ENCODE measurements at places on chromosomes 7 and 10. TPM values are rescaled to one million over a fixed set of nuclear protein-coding genes. Genes with fewer than 3 reads are reported as not detected.

Gene PTF1A
- not detected for total RNA-seq

Gene RNLS
- total RNA-seq: 19.1 TPM

Gene FBXL13
- 0.34 TPM for total RNA-seq

Gene NOS3
- 12.0 TPM for total RNA-seq

Gene SYT15
- not detected for total RNA-seq

Gene SEMA4G
- total RNA-seq: 6.6 TPM

Gene PNLIP
- total RNA-seq: not detected

Gene ZNF488
- not detected for total RNA-seq

Gene OR6B1
- total RNA-seq: not detected

Gene TSPAN33
- 54.4 TPM for total RNA-seq

Gene TRIM50
- not detected for total RNA-seq

Gene FAM25C
- total RNA-seq: not detected

Gene NEUROG3
- not detected for total RNA-seq

Gene CRCP
- total RNA-seq: 131 TPM

Gene CACNA2D1
- 5.8 TPM for total RNA-seq

Gene FOXL3
- total RNA-seq: not detected

All from Caki2 (cell line).